OCI-LY7 (cell line): ENCODE measurements at places on chromosomes 1 and 21. TPM values are rescaled to one million over a fixed set of nuclear protein-coding genes. Genes with fewer than 3 reads are reported as not detected.

DNA sequence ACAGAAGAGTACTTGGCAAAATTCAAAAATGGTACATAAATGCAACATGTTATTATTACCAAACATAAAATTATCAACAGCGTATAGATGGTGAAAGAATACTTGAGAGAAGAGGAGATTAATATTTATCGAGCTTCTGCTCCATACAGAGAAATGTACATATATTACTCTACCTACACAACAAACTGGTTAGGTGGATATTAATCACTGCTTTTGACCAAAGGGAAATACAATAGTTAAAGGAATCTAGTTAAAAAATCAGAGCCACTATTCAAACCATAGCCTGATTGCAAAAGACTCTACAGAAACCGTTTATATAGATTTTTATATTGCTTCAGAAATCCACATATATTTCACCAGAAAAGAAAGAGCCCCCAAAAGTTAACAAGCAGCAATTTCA lies 379.3 kb upstream of the PRMT6 start:
- DNase-seq, result no peak

GRCh38 chr1:154520333-154520732 lies 18.1 kb upstream of the SHE start:
- no peak for DNase-seq

- no peak for DNase-seq
Measured at GRCh38 chr1:6779089-6779805, 6.0 kb upstream of the CAMTA1 start.

- no peak for DNase-seq
Measured at GRCh38 chr1:178933105-178933561, 62.3 kb upstream of the ANGPTL1 start.

OR2G2 gene
- total RNA-seq, result not detected in 2 replicates

TOR3A gene
- total RNA-seq, result 66.7 and 67.4 TPM in 2 replicates
